ENCODE measurements at places on chromosomes 3 and 15.

DNA sequence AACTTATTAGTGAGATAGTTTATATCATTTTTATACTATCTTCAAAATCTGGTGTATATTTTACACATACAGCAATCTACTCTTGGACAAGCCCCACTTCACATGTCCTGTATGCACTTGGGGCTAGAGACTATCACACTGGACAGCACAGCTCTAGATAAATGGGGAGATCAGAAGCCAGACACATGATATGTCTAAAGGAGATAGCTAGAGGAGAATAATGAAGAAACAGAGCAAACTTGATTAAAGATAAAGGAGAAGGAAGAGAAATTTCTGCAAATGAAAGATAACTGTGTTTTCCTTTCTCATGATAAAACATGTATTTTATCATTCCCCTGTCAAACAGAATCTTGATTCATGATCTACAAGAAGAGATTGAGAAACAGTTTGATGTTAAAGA, 13.0 kb downstream of the CPA3 start:
- DNase-seq, result no peak

DNA sequence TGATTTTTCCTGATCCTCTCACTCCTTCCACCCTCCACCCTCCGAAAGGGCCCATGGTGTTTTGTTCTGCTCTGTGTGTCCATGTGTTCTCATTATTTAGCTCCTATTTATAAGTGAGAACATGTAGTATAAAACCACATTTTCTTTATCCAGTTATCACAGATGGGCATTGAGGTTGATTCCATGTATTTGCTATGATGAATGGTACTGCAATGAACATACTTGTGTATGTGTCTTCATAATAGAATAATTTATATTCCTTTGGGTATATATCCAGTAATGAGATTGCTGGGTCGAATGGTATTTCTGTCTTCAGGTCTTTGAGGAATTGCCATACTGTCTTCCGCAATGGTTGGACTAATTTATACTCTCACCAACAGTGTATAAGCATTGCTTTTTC, 126.0 kb downstream of the IMPG2 start:
- DNase-seq, result no peak

- no peak for DNase-seq
These were observed 36.5 kb downstream of the GMNC start for GRCh38 chr3:190826018-190826417.

- DNase-seq, result no peak
These were observed 7.5 kb upstream of the NDN start for GRCh38 chr15:23694592-23694991.

GRCh38 chr3:106826791-106827311, 550.4 kb upstream of the CCDC54 start:
- DNase-seq, result no peak

- no peak for DNase-seq
These were observed 1.8 kb upstream of the PLA2G4B start for GRCh38 chr15:41836713-41837454.

- no peak for DNase-seq
These were observed 6.8 kb upstream of the ONECUT1 start for GRCh38 chr15:52796753-52797520.

- no peak for DNase-seq
These were observed 17.4 kb downstream of the ITGA11 start for GRCh38 chr15:68414591-68414990.

GRCh38 chr3:174035328-174035886, 637.9 kb downstream of the NLGN1 start:
- no peak for DNase-seq

- no peak for DNase-seq
These were observed 24.5 kb upstream of the MFSD1 start for GRCh38 chr3:158777161-158777873.

- DNase-seq, result no peak
These were observed 289.7 kb upstream of the TPM1 start for GRCh38 chr15:62752657-62753517.

GRCh38 chr3:74403307-74403706, 211.2 kb downstream of the CNTN3 start:
- no peak for DNase-seq

DNA sequence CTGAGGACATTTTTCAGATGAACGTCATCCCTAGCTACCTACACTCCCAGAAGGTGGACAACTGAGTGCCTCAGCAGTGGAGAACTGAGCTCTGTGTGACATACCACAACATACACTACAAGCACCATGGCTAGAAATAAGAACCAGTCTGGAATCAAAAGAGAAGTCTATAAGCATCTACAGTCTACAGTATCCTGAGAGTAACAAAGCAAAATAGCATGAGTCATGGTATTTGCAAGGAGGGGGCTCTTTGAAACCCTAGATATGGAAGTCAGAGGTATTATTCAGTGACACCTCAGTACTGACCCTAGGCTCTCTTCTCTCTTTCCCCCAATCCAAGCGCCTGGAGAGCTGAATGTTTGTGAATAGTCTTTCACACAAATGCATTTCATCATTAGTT, 87.5 kb downstream of the TNIK start:
- DNase-seq, result no peak

DNA sequence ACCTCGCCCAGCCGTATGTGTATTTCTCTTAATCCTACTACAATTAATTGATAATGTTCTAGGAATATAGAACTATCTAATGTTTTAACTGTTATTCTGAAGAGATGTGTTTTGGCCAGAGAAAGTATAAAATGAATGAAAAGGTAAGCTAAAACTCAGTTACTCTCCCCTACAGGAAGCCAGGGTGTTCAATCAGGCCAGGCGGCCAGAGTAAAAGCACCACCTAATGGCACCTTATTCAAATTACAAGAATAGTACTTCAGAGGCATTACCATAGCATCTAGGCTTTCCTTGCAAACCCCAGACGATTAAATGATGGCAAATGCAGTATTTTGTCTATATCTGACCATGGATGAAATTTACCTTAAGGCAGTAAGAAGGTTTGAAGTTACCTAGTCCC, 10.4 kb downstream of the SLC12A8 start:
- DNase-seq, result no peak

DNA sequence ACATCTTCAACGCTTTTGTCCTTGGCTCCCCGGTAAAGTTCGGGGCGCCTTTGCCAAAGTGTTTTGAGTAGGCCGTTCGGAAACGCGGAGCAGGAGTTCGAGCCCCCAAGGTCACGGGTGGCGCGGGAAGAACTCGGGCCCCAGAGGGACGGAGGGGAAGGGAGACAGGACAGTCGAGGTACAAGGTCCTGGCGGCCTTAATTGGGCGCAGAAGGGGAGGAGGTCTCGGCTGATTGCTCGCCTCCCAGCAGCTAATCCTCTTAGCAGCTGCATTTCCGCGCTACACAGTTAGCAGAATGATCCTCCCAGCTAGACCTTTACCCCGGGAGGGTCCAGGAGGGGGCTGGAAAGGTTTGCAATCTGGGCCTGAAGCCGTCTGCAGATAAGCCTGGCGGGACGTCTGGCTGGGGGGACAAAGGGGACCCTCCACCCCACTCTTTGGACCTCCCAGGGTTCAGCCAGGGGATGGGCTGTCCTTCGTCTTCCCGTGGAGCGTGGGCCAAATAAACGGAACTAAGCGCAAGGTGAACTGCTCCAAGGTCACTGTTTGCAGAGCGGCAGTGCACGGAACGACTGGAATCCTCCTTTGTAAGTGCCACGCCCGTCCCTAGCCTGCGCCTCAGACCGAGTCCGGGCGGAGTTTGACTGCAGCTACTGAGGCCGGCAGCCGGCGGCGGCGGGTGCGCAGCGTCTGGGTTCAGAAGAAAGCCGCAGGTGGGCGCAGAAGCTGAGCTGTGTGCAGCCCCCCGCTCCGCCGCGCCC, 7.2 kb downstream of the EOMES start:
- no peak for DNase-seq

DNA sequence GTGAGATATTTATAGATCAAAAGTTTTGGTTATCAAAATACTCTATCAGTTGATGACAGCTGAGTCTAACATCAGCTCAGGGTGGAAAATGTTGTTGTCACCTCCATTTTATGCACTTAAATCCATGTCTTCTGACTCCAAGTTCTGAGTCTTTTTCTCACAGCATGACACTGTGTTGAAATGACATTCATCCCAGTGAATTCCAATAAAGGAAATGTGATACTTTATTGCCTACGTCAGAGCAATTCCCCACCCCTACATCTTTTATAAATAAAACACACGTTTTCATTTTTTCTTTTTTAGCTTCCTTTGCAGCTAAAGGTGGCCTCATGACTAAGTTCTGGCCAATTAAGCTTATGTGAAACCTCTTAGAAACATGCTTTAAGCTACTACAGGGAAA, 10.7 kb downstream of the DRD3 start:
- DNase-seq, result no peak

DNA sequence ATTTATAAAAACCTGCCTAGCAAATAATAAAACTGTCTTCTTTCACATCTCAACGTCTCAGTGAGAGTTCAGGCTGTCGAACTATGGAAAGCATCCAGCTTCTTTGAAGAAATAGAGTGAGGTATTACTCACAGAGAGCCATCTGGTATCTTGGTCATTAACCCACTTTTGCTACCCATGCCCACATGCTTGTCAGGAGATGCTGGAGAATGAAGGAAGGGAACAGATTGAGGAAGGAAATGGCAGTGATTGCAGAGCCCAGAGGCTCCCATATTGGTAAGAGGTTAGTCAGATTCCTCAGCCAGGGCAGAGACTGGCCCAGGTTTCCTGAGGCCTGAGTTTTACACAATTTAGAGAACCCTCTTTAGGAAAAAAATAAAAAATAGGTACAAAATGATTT, 119.1 kb downstream of the B3GALNT1 start:
- no peak for DNase-seq

- no peak for DNase-seq
These were observed 7.8 kb upstream of the DAG1 start for GRCh38 chr3:49462222-49462621.

DNA sequence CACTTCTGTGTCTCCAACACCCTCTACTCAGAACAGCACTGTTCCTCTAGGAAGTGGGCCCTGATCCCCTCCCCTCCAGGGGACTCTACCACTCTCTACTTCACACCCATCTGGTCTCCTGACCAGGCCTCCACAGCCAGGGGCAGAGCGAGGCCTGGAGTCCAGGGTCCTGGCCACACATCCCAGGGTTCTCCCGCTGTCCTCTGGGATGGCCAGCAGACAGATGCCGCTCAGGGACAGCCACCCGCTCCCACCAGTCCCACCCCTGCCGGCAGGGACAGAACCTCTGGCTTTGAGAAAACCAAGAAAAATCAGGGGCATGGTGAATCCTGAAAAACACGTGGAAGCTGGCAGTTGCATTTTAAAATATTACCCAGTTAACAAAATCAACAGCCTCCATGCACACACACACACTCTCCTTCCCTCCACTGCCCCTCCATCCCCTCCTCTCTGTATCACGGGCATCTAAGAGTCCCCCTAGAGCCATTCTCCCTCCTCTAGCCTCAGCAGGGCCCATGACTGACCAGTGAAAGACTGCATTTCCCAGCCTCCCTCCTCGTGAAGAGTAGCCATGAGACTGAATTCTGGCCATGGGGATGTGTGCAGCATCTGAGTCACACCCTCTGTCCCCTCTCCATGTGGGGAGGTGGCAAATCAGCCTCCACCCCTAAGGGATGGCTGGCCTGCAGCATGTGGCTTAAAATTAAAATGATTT, 32.1 kb upstream of the IQSEC1 start:
- DNase-seq, result no peak

- DNase-seq, result no peak
These were observed 15.5 kb downstream of the KLF15 start for GRCh38 chr3:126341755-126342150.

DNA sequence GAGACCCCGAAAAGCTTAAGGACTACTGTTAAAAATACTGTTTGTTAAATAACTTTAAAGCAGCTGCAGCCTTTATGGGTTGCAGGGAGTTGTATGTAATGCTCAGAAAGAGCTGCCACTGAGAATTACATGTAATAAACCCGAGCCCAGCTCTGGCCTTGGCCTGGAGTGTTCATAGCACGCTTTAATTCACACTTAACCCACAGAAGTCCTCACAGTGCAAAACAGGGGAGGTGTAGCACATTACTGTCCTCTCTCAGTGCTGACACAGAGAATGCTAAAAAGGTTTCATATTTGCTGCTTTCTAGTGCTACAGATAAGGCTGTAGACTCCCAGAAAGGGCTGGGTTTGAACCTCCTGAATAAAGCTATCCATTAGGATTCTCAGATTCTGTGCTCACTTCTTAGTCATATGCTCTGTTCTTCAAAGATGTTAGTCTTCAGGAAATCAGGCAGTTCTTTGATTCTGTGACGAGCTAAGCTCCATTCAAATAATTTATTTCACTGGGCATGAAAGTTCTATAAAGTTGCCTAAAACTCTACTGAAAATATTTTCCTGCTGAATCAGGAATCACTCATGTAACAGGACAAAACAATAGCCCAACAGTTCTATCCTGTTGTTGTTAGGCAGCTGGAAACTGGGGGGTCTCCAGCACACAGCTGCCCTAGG, 108.0 kb downstream of the SENP2 start:
- DNase-seq, result no peak

DNA sequence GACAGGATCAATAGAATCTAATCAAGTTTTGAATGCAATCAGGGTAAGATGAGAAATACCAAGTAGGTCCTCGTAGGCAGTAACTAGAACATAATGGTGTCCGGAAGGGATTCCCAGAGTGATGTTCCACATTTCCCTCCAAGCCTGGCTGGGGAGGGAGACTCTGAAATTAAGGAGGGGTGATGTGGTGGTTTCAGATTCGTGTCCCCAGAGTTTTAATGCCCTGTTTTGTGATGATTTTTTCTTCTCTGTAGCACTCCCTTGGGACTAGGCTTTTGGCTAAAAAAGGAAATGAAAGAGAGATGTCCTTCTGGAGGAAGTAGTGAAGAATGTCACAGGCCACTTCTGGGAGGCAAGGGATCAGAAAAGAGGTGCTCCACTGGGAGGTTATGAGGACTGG, 108.3 kb upstream of the CACNA2D3 start:
- DNase-seq, result no peak

DNA sequence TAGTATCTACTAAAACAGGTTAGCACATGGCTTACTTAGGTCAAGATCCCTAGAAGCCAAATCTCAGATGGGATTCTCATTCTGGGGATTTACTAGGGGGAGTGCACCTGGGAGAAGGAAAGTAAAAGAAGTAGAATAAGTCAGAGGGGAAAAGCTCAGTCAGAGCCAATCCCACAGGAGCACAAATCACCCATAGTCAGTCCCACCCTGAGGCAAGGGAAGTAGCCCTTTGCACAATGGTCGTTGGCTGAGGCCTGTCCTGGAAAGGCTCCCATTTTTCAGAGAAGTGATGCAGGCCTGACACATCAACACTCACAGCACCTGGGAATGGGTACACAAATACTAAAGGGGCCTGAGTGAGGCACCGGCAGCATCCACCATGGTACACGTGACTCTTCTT, 39.8 kb downstream of the SST start:
- no peak for DNase-seq

DNA sequence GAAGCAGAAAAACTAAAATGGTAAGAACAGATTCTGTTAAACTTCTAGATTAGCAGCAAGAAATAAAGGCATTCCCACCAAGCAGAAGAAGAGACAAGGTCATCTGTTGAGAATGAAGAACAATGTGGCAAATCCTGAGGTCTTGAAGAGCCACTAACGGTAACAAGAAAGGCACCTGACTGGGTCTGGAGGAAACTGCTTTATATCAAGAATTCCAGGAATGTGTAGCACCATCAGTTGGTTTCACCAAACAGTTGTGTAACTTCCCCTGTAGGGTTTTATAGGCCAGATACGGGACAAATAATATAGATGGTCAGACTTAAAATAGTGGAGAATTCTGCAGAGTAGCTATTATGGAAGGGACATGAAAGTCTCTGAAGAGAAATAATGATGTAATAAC, 57.3 kb downstream of the ACAP2 start:
- DNase-seq, result no peak

- DNase-seq, result no peak
These were observed 106.5 kb upstream of the ADPGK start for GRCh38 chr15:72890043-72890442.

GRCh38 chr15:89531796-89532537, 35.6 kb upstream of the RHCG start:
- DNase-seq, result no peak

GRCh38 chr3:9080163-9080562, 116.9 kb upstream of the RAD18 start:
- DNase-seq, result no peak
